ENCODE measurements at places on chromosomes 3 and 15. TPM values are rescaled to one million over a fixed set of nuclear protein-coding genes. Genes with fewer than 3 reads are reported as not detected.

The FBXO45 gene
- total RNA-seq: 5.6 TPM

The CCRL2 gene
- total RNA-seq: 3.8 TPM

The CCR2 gene
- total RNA-seq: 1.3 TPM

The ZBED2 gene
- not detected for total RNA-seq

The GAP43 gene
- 0.16 TPM for total RNA-seq

The HHLA2 gene
- total RNA-seq: not detected

The HEMK1 gene
- total RNA-seq: 10.7 TPM

The HYKK gene
- total RNA-seq: 8.6 TPM

The CHRNA3 gene
- 0.59 TPM for total RNA-seq

The RLBP1 gene
- total RNA-seq: not detected

GRCh38 chr3:105387122-105387751 is 20.5 kb downstream of the ALCAM start:
- no peak for DNase-seq

DNA sequence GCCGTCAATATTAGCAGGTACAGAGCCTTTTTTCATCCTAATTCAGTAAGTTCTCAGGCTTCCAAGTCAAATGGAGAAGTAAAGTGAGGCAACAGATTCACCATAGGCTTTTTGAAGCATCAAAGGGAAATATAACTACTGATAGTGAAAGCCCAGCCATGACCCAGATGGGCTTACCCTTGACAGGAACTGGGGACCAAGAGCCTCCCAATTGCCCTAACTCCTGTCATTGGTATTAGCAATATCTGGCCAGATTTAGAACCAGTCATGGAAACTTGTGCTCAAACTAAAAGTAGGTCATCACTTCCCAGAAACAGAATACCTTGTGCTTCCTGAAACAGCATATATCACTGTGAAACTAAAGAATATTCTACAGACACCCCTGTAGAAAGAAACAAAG is 33.0 kb downstream of the NME9 start:
- DNase-seq: no peak

GRCh38 chr15:32936283-32936918 is 218.6 kb downstream of the GREM1 start:
- no peak for DNase-seq

- DNase-seq: peak; percentile 95
Measured at GRCh38 chr3:71657831-71658530, 67.2 kb downstream of the EIF4E3 start.

DNA sequence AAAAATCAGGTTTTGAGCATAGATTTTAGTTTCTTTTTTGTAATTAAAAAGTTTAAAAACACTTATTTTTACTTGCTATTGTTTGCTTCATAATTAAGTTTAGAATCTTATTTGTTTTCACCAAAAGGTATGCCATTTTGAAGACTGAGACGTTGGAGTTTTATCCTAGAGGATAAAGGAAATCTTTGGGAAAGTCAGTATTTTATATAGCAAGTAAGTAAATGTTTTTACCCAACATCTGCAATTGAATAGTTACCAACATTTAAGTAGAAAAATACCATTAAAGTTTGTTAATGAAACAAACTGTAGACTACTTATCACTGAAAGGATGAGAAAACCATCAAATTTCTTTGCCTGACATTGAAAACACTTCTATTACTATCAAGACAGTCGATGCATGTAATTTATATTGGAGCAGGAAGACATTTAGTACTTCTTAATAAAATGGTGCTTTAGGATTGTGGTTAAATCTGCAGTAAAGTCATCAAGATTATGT is 14.0 kb upstream of the CHD2 start:
- DNase-seq: no peak

- no peak for DNase-seq
Measured at GRCh38 chr3:127529346-127530188, 61.0 kb downstream of the TPRA1 start.

- DNase-seq: no peak
Measured at GRCh38 chr3:34687671-34688070, 889.2 kb downstream of the PDCD6IP start.

DNA sequence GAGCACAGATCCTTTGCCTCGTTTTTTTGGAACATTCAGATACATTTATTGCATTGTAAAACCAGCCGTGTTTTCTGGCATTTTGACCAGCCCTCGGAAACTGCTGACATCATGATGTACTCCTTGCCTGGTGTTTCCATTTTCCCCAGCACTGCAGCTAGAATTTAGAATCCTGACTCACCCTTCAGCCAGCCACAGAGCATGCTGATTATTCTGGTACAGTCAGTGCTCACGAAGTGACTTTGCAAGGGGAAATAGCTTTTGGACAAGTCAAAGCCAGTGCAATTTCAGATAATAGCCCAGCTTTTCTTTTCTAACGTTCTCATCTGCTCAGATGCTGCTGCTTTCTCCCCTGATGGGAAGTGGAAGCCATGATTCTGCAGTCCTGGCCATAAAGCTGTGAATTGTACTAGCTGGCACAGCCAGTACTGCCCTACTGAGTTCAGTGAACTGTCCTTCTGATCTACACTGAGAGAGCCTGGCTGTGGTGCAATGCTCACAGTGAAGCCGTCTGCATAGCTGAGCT is 12.1 kb upstream of the CNBP start:
- no peak for DNase-seq

- no peak for DNase-seq
Measured at GRCh38 chr3:188170461-188171459, 16.8 kb downstream of the LPP start.

GRCh38 chr15:93649691-93650235 is 560.8 kb upstream of the RGMA start:
- no peak for DNase-seq

DNA sequence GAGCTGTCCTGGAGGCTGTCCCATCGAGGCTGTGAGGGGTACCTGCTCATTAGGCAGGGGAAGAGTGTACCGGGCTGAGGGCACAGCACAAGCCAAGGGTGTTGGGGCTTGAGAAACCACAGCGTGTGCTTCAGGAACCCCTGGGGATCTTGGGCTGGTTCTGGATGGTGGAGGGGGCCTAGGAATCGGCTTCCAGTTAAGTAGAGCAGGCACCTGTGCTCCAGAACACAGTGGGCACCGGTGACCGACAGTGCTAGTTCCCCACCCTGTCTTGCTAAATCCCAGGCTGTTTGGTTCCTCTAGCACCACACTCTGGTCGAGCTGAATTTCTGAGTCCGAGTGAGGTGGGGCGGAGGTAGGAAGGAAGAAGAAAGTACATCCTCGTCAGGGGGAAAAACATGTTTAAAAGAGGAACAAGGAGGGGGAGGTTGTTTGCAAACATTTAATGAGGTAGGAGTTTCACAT is 29.1 kb downstream of the SLC6A6 start:
- no peak for DNase-seq

GRCh38 chr15:45606413-45606812 is 19.2 kb downstream of the BLOC1S6 start:
- DNase-seq: no peak

DNA sequence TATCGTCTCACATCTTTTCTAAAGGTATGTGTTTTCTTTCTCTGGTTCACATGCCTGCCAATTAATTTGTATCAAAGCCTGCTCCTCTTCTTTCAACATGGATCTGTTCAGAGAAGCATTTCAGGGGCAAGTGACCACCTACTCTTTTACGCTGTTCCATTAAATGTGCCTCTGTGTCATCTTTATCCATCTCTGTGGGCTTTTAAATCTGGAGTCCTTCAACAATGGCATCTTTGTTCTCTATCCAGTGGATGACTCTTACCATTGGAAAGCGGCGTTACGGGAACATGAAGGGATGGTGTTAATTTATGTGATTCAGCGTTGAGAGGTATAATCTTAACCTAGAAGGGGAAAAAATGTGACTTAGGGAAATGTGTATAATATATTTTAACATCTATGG is 92.7 kb upstream of the CFAP20DC start:
- DNase-seq: no peak

DNA sequence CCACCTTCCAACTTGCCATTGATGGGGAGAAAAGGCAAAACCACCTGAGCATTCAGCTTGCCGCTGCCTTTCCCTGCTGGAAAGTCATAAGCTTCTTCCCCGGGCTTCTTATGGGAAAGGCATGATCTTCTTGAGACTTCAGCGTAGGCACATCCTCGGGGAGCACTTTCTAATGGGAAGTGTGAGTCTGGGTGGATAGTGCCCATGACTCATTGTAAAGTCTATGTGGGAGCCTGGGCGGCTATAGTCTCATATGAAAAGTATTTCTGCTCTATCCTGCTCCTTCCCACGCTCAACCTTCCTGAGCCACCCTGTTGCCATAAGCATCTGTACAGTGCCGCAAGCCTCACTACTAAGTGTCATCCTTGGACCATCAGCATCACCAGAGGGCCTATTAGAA is 309.9 kb upstream of the THBS1 start:
- DNase-seq: no peak
